ENCODE measurements at places on chromosomes 12 and 14. TPM values are rescaled to one million over a fixed set of nuclear protein-coding genes. Genes with fewer than 3 reads are reported as not detected.

SPIC gene
- not detected for total RNA-seq

DNA sequence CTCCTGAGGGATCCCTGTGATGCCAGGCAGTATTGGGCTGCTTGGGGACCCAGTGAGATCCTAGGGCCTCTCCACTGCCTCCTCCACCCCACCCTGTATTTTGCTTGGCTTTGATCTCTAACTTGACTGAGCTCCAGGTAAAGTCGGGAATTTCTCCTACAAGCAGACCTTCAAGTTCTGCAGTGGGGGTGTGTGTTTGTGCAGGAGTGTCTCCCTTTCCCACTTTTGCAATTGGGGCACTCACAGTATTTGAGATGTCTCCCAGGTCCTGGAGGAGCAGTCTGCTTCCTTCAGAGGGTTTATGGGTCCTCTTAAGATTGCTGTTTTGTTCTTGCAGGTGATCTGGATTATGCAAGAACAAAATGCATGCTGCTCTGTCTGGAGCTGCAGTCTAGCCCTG lies 68.9 kb downstream of the ALG10B start:
- H3K4me3 ChIP-seq = no peak overlapping the region
- H3K27me3 ChIP-seq = no peaks in the 10 kb centered on the region
- no peak for DNase-seq
- peak overlapping the region; percentile 57 for H3K27ac ChIP-seq

DNA sequence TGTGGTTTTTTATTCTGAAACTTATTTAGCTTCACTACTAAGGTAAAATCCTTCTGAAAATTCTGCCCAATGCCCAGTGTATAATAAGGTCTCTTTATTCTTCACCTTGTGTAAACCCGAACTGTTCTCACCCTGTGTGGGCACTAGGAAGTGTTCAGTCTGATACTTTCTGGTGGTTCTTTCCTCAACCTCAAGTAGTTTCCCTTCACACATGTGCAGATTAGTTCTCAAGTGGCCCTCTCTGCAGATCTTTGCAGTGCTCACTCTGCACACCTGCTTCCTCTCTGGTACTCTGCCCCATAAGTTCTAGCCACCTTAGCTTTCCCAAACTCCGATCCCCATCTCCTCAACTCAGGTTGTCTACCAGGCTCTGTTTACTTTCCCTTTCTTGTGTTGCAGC lies 61.6 kb downstream of the RAD51B start:
- H3K4me3 ChIP-seq = no peak overlapping the region
- no peaks in the 10 kb centered on the region for H3K4me1 ChIP-seq
- no peaks in the 10 kb centered on the region for H3K27me3 ChIP-seq

GRCh38 chr12:109858764-109859163 lies 21.6 kb downstream of the GLTP start:
- no peaks in the 10 kb centered on the region for H3K27me3 ChIP-seq
- peaks cover 88% of the 10 kb centered on the region for H3K36me3 ChIP-seq
- no peak for DNase-seq
- no peak overlapping the region for H3K27ac ChIP-seq

CFAP54 gene
- total RNA-seq = not detected

VEZT gene
- 27.7 TPM for total RNA-seq

DNA sequence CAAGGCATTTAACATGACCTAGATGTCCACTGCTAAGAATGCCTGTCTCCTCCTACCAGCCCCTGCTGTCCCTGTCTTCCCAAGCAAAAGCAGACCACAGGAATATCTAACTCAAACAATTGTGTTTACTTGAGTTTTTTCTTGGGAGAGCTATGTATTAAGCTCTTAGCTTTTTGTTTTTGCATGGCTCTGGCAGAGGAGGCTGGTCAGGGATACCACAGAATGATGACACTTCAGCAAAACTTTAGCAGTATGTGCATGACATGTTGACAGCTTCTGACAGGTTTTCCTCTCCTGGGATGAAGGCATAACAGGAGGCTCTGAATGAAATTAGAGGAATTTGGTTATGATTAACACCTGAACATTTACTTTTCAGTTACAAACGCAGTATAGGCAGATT lies 6.9 kb downstream of the TMBIM6 start:
- H3K27me3 ChIP-seq = no peaks in the 10 kb centered on the region
- no peaks in the 10 kb centered on the region for H3K36me3 ChIP-seq
- peaks cover 100% of the 10 kb centered on the region for H3K4me1 ChIP-seq
- DNase-seq = no peak

RNASE4 gene
- 73.1 TPM for total RNA-seq

- no peak for DNase-seq
- no peak overlapping the region for H3K4me3 ChIP-seq
- H3K4me1 ChIP-seq = no peaks in the 10 kb centered on the region
- peaks cover 44% of the 10 kb centered on the region for H3K27me3 ChIP-seq
Observed at GRCh38 chr12:71949646-71950045, 11.0 kb downstream of the TPH2 start.

GRCh38 chr12:3233797-3234196 lies 156.6 kb downstream of the TSPAN9 start:
- no peaks in the 10 kb centered on the region for H3K36me3 ChIP-seq
- H3K27ac ChIP-seq = no peak overlapping the region
- H3K4me3 ChIP-seq = no peak overlapping the region
- no peaks in the 10 kb centered on the region for H3K4me1 ChIP-seq
- DNase-seq = no peak

DNA sequence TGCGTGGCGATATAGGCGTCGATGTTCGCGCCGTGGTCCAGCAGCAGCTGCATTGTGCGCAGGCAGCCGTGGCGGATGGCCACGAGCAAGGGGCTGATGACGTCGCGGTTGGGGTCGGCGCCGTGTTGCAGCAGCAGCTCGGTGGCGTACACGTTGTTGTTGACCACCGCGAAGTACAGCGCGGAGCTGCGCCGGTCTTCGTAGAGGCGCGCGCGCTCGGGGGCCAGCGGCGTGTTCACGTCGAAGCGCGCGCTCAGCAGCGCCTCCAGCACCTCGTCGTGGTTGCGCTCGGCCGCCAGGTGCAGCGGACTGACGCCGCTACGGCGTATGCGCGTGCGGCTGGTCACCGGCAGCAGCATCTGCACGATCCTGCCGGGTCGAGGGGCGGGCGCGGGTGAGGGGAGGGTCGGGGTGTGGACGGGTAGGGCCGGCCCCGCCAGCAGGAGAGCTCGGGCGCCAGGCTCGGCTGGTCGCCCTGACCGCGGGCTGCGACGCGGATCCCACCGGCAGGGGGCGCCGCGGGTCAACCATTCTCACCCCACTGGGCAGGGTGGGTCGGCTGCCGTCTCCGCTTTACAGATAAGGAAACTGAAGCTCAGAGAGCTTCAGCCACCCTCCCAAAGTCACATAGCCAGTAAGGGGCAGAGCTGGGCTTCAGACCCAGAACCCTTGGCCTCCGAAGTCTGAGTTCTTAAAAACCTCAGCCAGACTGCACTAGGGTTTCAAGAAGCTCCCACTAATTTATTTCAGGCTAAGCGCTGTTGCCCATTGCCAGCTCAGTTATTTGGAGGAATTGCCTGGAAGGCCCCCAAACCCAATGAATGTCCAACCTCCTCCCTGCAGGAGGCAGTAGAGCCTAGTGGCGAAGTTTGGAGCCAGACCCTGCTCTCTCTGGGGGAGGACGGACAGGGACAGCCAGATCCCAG lies 12.4 kb downstream of the FAM181A start:
- no peaks in the 10 kb centered on the region for H3K27me3 ChIP-seq
- H3K27ac ChIP-seq = peak overlapping the region; percentile 8
- no peaks in the 10 kb centered on the region for H3K36me3 ChIP-seq

SELPLG gene
- total RNA-seq = 3.5 TPM

DNA sequence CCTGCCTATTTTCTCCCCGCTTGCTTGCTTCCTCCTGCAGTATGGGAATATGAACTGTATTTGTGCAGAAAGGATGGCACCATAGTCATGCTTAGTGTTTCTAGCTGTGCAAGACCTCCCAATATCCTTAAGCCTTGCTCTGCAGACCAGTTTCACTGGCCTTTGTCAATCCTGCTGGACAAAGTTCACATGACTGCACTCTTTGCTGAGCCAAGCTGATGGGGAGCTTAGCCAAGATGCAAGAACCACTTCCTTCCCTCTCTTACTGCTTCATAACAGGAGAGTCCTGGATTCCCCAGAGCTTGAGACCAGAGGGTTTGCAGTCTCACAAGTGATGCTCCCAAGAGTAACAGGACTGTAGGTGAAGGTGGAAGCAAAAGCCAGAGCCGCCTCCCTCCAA lies 3.8 kb downstream of the ASIC1 start:
- peaks cover 15% of the 10 kb centered on the region for H3K4me1 ChIP-seq
- H3K4me3 ChIP-seq = no peak overlapping the region
- H3K36me3 ChIP-seq = no peaks in the 10 kb centered on the region
- no peak for DNase-seq

TRPV4 gene
- 7.5 TPM for total RNA-seq

- no peaks in the 10 kb centered on the region for H3K4me1 ChIP-seq
- no peak overlapping the region for H3K27ac ChIP-seq
- no peak overlapping the region for H3K4me3 ChIP-seq
- no peaks in the 10 kb centered on the region for H3K27me3 ChIP-seq
- H3K36me3 ChIP-seq = no peaks in the 10 kb centered on the region
Observed at GRCh38 chr14:64581363-64581762, 31.6 kb downstream of the PPP1R36 start.

SAMD15 gene
- total RNA-seq = 0.48 TPM

DNA sequence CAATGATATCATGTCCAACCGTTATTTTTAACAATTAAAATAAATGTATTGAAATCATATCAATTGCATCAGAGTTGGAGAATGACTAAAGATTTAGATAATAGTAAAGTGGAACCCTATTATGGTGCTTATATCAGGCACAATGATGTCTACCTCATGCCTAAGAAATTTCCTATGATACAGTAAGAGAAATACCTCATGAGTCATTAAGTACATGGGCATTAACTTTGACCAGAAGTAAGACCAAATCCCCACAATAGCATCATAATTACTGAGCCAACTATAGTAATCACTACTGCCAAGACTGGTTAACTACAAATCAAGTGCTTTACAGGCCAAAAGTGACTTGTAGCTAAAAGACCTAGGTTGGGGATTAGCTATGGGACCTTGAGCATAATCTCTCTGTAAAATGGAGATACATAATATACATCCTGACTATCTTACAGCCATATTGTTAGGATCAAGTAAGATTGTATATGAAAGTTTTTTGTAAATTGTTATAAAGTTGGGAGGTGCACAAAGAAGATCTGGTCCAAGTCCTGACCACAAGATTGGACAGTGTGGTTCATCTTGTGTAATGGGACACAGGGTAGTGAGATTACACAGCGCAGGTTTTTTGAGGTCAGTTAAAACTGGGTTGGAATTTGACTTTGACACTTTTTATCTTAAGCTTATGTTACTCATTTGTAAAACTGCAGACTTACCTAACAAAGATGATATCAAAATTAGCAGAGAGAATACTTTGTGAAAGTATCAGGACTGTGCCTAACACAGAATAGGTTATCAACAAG lies 60.5 kb downstream of the ERGIC2 start:
- no peak overlapping the region for H3K4me3 ChIP-seq
- no peak overlapping the region for H3K27ac ChIP-seq
- H3K36me3 ChIP-seq = no peaks in the 10 kb centered on the region
- no peaks in the 10 kb centered on the region for H3K4me1 ChIP-seq

LRRC43 gene
- 0.70 TPM for total RNA-seq

FBXW8 gene
- total RNA-seq = 10.8 TPM

ITGA7 gene
- total RNA-seq = 1.1 TPM

DNA sequence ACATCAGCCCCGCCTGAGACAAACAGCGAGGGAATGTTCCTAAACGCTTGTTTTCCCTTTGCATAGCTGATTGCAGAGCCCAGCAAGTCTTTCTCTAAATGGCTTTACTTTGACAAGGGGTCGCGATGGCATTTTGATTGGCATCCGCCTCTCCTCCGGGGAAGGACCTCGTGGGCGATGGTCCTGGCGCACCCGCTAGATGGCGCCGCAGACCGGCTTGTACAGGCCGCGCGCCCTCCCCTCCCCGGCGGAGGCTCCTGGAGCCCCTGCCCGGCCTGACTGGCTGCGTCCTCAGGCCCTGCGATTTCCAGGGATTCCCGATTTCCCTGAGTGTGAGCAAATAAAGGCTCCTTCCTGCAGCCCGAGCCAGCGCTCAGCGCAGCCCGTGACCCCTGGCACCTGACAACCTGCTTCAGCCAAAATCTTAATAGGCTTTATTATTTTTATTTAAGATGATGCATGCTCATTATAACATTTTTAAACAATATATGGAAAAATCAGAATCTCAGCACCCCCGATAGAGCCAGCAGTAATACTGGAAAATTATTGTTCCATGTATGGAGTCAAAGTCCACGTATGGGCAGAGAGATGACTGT lies 468.3 kb downstream of the AACS start:
- no peaks in the 10 kb centered on the region for H3K27me3 ChIP-seq
- no peak overlapping the region for H3K4me3 ChIP-seq
- no peaks in the 10 kb centered on the region for H3K36me3 ChIP-seq
- DNase-seq = no peak
- no peak overlapping the region for H3K27ac ChIP-seq

DNA sequence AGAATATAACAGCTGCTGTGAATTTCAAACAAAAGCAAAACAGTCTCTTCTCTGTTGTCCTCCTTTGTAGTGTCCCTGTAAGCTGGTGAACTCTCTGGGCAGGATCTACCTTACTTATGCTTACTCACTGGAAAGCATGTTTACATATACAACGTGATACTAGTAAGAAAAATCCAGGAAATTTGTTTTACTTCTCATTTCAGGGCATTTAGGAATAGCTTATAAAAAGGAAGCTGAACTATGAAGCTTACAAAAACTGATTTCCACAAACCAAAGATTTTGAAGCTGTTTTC lies 311.0 kb downstream of the NOVA1 start:
- H3K4me3 ChIP-seq = no peak overlapping the region
- H3K36me3 ChIP-seq = no peaks in the 10 kb centered on the region
- no peaks in the 10 kb centered on the region for H3K27me3 ChIP-seq

DNA sequence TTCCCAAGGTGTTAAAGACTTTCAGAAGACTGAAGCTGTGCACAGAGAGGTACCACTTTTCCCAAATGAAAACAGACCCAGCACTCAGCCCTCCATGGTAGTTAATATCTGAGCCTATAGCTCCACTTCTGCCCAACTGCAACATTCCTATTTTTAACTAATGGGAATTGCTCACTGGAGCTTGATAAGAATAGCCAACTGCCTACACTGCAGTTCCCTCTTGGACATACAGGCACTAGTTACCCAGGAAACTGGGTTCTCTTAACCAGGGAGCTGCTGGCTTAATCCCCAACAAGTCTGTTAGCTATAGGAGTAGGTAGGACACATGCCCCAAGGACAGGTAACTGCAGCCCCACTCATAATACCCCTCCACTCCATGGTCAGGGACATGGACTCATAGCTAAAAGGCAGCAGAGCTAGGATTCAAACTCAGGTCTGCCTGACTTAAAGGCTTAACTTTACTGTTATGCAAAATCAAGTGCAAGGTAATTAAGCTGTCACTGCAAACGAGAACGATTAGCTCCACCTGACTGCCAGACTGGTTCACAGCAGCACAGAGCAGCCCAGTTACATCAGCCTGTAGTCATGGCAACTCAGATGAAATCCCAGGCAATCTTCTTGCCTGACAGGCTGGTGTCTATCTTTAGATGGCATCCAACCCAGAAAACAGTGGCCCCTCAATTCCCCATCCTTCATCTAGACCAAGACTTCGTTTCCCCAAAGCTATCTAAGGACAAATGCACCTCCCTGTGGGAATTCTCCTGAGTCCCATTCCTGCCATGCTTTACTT lies 77.1 kb upstream of the ACTN1 start:
- DNase-seq = no peak
- no peaks in the 10 kb centered on the region for H3K27me3 ChIP-seq
- H3K27ac ChIP-seq = no peak overlapping the region
- H3K36me3 ChIP-seq = peaks cover 99% of the 10 kb centered on the region
- no peaks in the 10 kb centered on the region for H3K4me1 ChIP-seq
- no peak overlapping the region for H3K4me3 ChIP-seq

TGM1 gene
- 1,879 TPM for total RNA-seq
